ENCODE measurements at places on chromosomes 2 and 18. TPM values are rescaled to one million over a fixed set of nuclear protein-coding genes. Genes with fewer than 3 reads are reported as not detected.

DNA sequence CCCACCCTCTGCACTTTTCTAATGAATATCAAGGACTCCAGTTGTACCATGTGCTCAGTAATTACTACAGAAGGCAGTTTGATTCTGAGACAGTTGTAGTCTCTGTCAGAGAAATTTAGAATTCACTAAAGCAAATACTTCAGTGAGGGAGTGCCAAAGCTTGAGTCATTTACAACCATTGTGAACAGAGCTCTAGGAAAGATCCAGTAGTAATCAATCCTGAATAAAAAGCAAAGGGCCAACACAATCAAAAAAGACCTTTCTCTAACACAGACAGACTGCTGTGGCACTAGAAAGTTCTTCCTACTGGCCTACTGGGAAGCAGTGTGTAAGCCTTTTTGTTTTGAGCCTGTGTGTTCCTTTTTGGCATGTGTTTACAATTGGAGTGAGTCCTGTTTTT is 135.6 kb upstream of the UNC80 start:
- no peak overlapping the region for H3K4me3 ChIP-seq
- H3K36me3 ChIP-seq = no peaks in the 10 kb centered on the region
- no peak overlapping the region for H3K27ac ChIP-seq

DNA sequence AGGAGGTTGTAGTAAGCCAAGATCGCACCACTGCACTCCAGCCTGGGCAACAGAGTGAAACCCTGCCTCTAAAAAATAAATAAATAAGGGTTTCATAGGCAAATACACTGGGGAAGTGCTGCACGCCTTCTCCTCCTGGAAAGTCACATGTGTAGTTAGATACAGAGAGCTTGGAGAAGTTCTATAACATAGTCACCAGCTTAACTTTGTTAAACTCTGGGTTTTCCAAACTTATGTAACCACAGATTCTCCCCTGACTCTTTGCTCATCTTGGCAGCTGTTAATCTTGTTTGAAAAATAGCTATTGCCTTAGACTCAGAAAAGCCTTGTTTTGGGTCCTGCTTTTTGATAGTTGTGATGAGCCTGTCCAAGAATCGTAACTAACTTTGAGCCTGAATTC is 25.2 kb downstream of the KIAA2012 start:
- H3K27me3 ChIP-seq = no peaks in the 10 kb centered on the region
- DNase-seq = no peak
- H3K27ac ChIP-seq = no peak overlapping the region
- no peaks in the 10 kb centered on the region for H3K36me3 ChIP-seq

GRCh38 chr18:13107074-13107473 is 111.5 kb upstream of the LDLRAD4 start:
- no peak overlapping the region for H3K27ac ChIP-seq
- H3K4me1 ChIP-seq = no peaks in the 10 kb centered on the region
- no peak for DNase-seq
- H3K4me3 ChIP-seq = no peak overlapping the region
- H3K36me3 ChIP-seq = peaks cover 83% of the 10 kb centered on the region
- H3K27me3 ChIP-seq = no peaks in the 10 kb centered on the region

Gene CBLN2
- not detected for total RNA-seq

All from H9 (cell line).